ENCODE measurements at places on chromosomes 11 and 22. TPM values are rescaled to one million over a fixed set of nuclear protein-coding genes. Genes with fewer than 3 reads are reported as not detected.

- no peaks in the 10 kb centered on the region for H3K27me3 ChIP-seq
- peak overlapping the region; percentile 21 for H3K4me3 ChIP-seq
- DNase-seq = no peak
Observed at GRCh38 chr22:38712486-38713207, 6.9 kb downstream of the GTPBP1 start.

Gene DRD4
- 2.0 TPM for total RNA-seq

DNA sequence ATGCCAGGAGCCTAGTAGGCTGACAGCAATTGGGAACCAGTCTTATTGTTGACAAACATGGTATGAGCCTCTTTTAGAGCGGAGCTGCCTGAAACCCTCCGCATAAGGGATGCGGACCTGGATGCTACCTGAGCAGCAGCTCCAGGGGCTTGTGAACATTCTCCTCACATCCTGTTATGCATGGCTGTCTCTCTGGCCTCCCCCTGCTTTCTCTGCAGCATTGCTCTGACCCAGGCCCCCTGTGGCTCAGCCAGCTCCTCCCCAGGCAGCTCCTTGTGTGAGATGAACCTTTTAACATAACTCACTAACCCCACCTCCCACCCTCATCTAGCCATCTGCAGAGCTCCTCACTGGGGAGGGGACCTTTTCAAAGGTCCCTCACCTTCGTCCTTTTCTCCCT lies 6.0 kb downstream of the BMAL1 start:
- no peak overlapping the region for H3K27ac ChIP-seq
- no peak overlapping the region for H3K4me3 ChIP-seq
- DNase-seq = no peak
- H3K36me3 ChIP-seq = peaks cover 8% of the 10 kb centered on the region
- H3K27me3 ChIP-seq = no peaks in the 10 kb centered on the region

GRCh38 chr22:21043860-21044535 lies 1.7 kb upstream of the LRRC74B start:
- no peak overlapping the region for H3K27ac ChIP-seq
- H3K36me3 ChIP-seq = no peaks in the 10 kb centered on the region
- H3K4me3 ChIP-seq = no peak overlapping the region

GRCh38 chr11:35675901-35676610 lies 13.5 kb downstream of the TRIM44 start:
- H3K27ac ChIP-seq = peak overlapping the region; percentile 58
- no peak overlapping the region for H3K4me3 ChIP-seq
- peaks cover 54% of the 10 kb centered on the region for H3K4me1 ChIP-seq
- H3K36me3 ChIP-seq = no peaks in the 10 kb centered on the region
- DNase-seq = no peak

Gene CBLIF
- total RNA-seq = not detected

DNA sequence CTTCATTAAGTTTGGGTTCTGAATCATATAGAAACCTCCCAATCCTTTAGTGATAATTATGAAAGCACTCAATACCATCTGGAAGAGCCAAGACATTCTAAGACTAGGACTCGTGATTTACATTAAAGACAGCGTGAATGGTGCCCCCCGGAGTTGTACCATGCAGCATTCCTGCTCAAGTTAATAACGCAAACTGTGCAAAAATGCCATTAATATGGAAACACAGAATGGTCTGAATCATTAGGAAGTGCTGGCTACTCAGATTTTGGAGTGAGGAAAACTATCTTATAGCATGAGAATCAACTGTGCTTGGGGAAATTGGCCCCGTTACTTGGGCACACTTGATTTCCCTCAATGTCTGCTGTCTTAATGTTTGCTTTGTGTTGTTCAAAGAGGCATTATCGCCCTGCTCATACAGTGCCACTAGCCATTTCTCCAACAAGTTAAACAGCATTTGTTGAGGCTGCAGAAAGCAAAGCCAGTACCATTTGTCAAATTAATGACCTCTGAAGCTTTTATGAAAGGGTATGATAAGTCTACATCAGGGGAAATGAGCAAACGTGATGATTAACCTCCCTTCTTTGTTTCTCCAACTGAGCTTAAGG lies 18.5 kb upstream of the TPH1 start:
- no peak for DNase-seq
- no peaks in the 10 kb centered on the region for H3K27me3 ChIP-seq
- no peaks in the 10 kb centered on the region for H3K4me1 ChIP-seq
- no peak overlapping the region for H3K4me3 ChIP-seq
- no peaks in the 10 kb centered on the region for H3K36me3 ChIP-seq

DNA sequence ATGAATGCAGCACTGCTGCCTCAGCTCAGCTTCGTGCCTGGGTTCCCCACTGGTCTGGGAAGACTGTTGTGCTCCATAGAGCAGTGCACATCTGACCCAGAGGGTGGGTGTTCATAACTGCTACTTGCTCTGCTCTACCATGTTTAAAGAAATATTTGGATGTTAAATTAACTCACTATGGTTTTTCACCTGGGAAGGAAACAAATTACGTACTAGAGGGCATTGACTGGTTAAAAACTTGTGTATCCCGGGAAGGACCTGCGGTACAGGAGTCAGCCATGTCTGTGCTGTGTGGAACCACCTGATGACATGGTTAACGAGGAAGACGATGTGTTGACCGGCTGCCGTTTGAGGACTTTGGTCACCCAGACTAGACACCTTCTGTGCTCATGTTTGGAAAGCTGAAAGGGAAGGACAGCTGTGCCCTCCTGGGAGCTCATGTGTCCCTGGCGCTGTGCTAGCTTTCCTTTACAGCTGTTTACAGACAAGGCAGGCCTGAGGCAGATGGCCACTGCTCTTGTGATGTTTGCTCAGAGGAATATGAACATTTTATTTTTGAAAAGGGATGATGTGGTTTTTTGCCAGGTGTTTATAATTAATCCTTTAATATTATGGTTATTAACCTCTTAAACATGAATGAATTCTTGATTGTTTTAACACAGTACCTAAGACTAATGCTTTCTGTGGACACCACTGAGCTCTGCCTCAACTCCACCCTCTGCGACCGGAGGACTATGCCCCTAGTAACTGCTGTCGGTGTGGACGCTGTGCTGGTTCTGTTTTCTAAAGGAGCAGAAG lies 14.3 kb upstream of the AIFM3 start:
- peaks cover 4% of the 10 kb centered on the region for H3K36me3 ChIP-seq
- peaks cover 8% of the 10 kb centered on the region for H3K27me3 ChIP-seq
- no peak for DNase-seq
- H3K4me3 ChIP-seq = no peak overlapping the region
- no peak overlapping the region for H3K27ac ChIP-seq
- H3K4me1 ChIP-seq = peaks cover 13% of the 10 kb centered on the region

GRCh38 chr11:67320011-67320410 lies 16.7 kb downstream of the SSH3 start:
- peak overlapping the region; percentile 20 for H3K27ac ChIP-seq
- H3K27me3 ChIP-seq = peaks cover 6% of the 10 kb centered on the region
- no peak overlapping the region for H3K4me3 ChIP-seq
- peaks cover 4% of the 10 kb centered on the region for H3K36me3 ChIP-seq
- peaks cover 19% of the 10 kb centered on the region for H3K4me1 ChIP-seq

DNA sequence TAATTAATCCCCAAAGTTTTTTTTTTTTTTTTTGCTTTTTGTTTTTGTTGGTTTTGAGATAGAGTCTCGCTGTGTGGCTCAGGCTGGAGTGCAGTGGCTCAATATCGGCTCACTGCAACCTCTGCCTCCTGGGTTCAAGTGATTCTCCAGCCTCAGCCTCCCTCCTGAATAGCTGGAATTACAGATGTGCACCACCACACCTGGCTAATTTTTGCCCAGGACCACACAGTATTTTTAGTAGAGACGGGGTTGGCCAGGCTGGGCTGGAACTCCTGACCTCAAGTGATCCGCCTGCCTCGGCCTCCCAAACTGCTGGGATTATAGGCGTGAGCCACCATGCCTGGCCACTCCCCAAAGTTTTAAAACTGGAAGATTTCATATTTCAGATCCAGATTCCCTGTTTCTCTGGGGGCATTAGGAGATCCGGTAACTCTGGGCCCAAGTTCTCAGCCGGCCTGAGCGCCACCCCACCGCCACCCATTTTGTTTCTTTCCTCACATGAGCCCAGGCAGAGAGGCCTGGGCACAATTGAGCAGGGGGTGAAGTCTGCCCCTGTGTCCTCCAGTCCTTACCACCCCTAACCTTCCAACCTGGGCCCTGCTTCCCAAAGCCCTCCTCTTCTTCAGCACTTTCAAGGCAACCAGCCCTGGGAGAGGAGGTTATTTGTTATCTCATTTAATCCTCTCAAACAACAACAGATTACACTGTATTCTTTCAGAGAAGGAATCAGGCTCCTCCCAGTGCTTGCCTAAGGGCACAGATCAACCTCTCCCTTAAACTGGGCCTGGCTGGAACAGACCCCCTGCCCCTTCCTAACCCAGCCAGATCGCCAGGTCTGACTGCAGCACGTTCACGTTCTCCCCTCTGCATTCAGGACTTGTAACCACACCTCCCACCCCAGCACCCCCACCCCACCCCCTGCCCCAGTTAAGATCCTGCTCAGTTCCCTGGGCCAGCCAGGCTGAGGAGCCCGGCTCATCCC lies 1.9 kb upstream of the CSNK1E start:
- H3K36me3 ChIP-seq = peaks cover 2% of the 10 kb centered on the region
- no peaks in the 10 kb centered on the region for H3K27me3 ChIP-seq
- H3K27ac ChIP-seq = no peak overlapping the region
- no peak for DNase-seq
- peak overlapping the region; percentile 39 for H3K4me3 ChIP-seq

Gene CDK2AP2
- total RNA-seq = 137 TPM

Gene CPT1B
- total RNA-seq = 85.3 TPM

Gene CCDC116
- 0.51 TPM for total RNA-seq

- H3K4me1 ChIP-seq = peaks cover 16% of the 10 kb centered on the region
- peak overlapping the region; percentile 86 for H3K4me3 ChIP-seq
- DNase-seq = peak; percentile 75
- H3K36me3 ChIP-seq = no peaks in the 10 kb centered on the region
- peaks cover 12% of the 10 kb centered on the region for H3K27me3 ChIP-seq
Observed at GRCh38 chr11:129695571-129696308, 119.9 kb upstream of the TMEM45B start.

DNA sequence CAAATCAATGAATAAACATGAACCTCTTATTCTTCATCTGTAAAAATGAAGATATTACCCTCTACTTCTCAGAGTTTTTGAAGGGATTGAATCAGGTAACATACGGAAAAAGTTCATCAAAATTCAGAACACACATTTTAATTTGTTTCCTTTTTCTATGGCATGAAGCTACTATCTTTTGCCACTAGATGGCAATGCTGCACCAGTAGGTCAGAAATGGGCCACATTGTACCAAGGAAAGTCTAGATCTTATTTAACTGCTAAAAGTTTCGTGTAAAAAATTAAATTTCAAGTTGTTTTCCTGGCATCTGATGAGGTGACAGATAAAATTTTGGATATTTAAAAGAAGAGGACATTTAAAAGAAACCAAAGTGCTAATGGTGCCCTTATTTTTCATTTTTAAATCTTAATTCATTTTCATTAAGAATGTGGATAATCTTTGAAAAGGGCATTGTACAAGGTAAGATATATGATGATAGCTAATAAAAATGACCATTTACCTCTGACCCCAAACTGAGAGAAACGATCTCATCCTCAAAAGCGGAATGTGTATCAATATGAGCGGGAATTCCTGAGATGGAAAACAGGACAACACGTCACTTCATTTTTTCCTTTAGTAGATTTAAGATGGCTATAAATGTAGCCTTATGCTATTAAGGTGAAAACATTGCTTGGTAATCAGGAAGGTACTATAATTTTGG lies 16.1 kb downstream of the ALKBH8 start:
- peak overlapping the region; percentile 58 for H3K27ac ChIP-seq
- DNase-seq = peak; percentile 36
- H3K36me3 ChIP-seq = no peaks in the 10 kb centered on the region
- no peak overlapping the region for H3K4me3 ChIP-seq
- no peaks in the 10 kb centered on the region for H3K27me3 ChIP-seq
- no peaks in the 10 kb centered on the region for H3K4me1 ChIP-seq

Gene DGCR6
- total RNA-seq = 2.5 TPM

GRCh38 chr22:18966748-18967147 lies 30.7 kb upstream of the PRODH start:
- no peaks in the 10 kb centered on the region for H3K4me1 ChIP-seq
- DNase-seq = no peak
- no peak overlapping the region for H3K27ac ChIP-seq
- no peaks in the 10 kb centered on the region for H3K36me3 ChIP-seq

- H3K27ac ChIP-seq = no peak overlapping the region
- no peak overlapping the region for H3K4me3 ChIP-seq
- H3K4me1 ChIP-seq = no peaks in the 10 kb centered on the region
- peaks cover 22% of the 10 kb centered on the region for H3K27me3 ChIP-seq
- peaks cover 7% of the 10 kb centered on the region for H3K36me3 ChIP-seq
Observed at GRCh38 chr11:34728609-34729008, 107.7 kb downstream of the EHF start.

GRCh38 chr11:612201-612960 lies 3.4 kb downstream of the IRF7 start:
- H3K4me3 ChIP-seq = no peak overlapping the region
- no peak for DNase-seq
- no peaks in the 10 kb centered on the region for H3K27me3 ChIP-seq
- peaks cover 20% of the 10 kb centered on the region for H3K4me1 ChIP-seq

DNA sequence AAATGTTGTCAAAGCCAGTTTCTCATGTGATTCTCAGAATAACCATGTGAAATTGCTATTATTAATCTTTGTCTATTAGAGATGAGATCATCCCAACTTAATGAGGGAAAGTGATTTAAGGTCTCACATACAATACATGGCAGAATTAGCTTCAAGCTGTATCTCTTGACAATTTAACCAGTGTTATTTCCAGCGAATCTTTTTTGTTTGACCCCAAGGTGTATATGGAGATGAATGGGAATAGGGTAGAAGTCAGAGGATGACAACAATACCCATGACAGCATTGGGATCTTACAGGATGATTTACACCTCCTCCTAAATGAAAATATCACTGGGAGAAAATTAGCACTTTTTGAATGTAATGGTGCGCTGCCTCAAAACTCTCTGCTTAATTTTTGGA lies 290.8 kb upstream of the LUZP2 start:
- H3K27me3 ChIP-seq = no peaks in the 10 kb centered on the region
- no peak for DNase-seq
- H3K4me1 ChIP-seq = no peaks in the 10 kb centered on the region
- no peak overlapping the region for H3K27ac ChIP-seq
- H3K36me3 ChIP-seq = no peaks in the 10 kb centered on the region
- H3K4me3 ChIP-seq = no peak overlapping the region

- H3K36me3 ChIP-seq = no peaks in the 10 kb centered on the region
- no peak overlapping the region for H3K27ac ChIP-seq
- H3K4me3 ChIP-seq = no peak overlapping the region
- H3K27me3 ChIP-seq = peaks cover under 1% of the 10 kb centered on the region
- H3K4me1 ChIP-seq = no peaks in the 10 kb centered on the region
Observed at GRCh38 chr11:93983542-93984195, 37.5 kb upstream of the HEPHL1 start.

Gene DCHS1
- total RNA-seq = 2.9 TPM

Data from activated T-cell treated with anti-CD3 and anti-CD28 coated beads, Interleukin-2, amount 50 U/mL, for 72 hours (primary cell).